NCI-H1694 (cell line): ENCODE measurements at places on chromosomes 2 and 18.

GRCh38 chr18:79790996-79791972 is 6.5 kb upstream of the KCNG2 start:
- DNase-seq, result no peak

DNA sequence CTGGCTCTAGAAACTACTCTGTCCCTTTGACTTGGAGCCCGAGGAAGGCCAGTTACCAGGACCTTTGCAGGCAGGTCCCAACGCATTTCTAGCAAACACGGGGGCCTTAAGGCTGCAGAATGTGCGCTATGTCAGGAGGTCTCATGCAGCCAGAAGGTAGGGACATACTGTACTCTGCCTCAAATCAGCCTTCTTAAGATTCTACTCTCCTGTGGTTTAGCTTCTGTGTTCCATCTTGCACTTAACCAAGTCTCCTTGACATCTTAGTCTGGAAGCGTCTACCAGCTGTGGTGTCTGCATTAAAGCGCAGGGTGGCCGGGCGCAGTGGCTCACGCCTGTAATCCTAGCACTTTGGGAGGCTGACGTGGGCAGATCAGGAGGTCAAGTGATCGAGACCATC is 65.5 kb downstream of the STEAP3 start:
- DNase-seq, result no peak

- DNase-seq, result no peak
Measured at GRCh38 chr18:76687304-76687962, 134.9 kb upstream of the ZNF236 start.

DNA sequence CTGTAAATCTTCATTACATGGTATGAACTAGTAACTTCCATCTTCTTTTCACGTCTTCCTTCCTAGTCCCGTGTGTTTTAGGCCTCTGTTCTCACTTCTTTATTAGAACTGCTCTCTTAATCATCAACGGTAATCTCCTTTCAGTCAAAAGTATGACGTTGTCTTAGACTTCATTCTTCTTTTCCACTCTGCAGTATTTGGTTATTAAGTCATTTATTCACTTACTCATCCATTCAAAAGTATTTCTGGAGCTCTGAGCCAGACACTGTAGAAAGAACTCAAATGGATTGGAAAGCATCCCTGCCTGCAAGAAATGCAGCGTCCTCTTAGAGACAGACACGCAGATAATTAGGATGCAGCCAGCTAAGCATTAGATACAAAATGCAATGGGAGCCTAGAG is 494.6 kb upstream of the NRP2 start:
- no peak for DNase-seq

DNA sequence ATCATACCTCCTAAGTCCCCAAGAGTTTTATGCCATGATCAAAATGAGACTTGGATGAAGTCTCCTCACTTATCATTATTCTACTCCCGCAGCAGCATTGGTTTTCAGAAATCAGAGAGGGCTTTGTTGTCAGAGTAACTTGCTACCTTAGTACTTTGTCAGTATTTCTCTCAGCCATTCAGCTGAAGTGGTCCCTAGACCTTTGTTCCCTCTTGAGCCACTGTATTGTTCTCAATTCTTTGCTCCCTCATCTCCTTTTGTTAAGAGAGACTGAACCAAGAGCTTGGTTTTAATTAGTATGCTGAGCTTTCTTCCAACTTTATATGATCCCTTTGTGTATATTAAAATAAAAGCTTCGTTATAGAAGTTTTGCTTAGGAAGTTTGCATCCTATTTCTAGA is 133.4 kb downstream of the DOCK10 start:
- no peak for DNase-seq

GRCh38 chr2:140288726-140289125 is 1508.5 kb upstream of the NXPH2 start:
- no peak for DNase-seq

- DNase-seq, result no peak
Measured at GRCh38 chr2:19753818-19754217, 148.0 kb downstream of the TTC32 start.

GRCh38 chr2:112310906-112311305 is 35.5 kb downstream of the ZC3H6 start:
- no peak for DNase-seq
